Urinary bladder (tissue), 4 donors: ENCODE measurements at places on chromosomes 13 and 19. TPM values are rescaled to one million over a fixed set of nuclear protein-coding genes. Genes with fewer than 3 reads are reported as not detected.

GRCh38 chr13:95296326-95296925 lies 4.8 kb downstream of the ABCC4 start:
- no peak for DNase-seq

The FCAR gene
- total RNA-seq: not detected

GRCh38 chr13:44867825-44868224 lies 121.4 kb downstream of the NUFIP1 start:
- DNase-seq: no peak

DNA sequence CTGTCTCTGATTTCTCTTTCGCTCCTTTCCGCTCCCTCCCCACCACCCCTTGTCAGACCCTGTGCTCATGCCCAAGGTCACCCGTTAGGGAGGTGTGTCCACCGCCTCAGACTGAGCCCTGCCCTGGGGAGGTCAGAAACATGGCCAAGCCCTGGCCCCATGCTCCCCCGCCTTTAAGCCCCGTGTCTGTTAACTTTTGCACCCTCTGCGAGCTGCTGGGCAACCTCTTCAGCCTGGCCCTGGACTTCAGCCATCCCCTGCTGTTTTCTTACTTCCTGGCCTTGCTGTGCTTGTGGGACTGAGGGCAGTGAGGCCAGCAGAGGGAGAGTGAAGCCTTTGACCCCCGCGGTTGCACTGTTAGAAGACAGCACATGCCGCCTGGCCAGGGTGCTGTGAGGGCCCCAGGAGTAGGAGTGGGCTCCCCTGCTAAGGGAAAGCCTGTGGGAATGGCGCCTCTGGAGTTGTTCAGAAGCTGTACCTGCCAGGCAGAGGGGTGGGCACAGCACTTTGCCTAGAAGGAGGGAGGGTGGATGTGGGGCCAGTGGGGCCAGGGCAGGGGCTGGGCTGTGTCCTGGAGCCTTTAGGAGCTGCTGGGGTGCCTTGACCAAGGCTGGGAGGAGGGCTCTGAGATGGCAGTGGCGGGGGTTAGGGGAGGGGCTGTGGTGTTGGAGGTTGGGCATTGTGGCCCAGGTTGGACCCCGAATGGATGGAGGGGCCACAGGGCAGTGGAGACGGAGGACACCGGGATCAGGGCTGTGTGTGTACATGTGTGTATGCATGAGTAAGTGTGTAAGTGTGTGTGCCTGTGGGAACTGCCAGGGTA lies 7.9 kb downstream of the UPF1 start:
- DNase-seq: no peak

GRCh38 chr13:74922963-74923362 lies 559.0 kb downstream of the TBC1D4 start:
- no peak for DNase-seq

The IFNL1 gene
- not detected for total RNA-seq

GRCh38 chr13:21134475-21134874 lies 41.9 kb downstream of the SKA3 start:
- no peak for DNase-seq

The IZUMO4 gene
- total RNA-seq: 1.5 TPM

DNA sequence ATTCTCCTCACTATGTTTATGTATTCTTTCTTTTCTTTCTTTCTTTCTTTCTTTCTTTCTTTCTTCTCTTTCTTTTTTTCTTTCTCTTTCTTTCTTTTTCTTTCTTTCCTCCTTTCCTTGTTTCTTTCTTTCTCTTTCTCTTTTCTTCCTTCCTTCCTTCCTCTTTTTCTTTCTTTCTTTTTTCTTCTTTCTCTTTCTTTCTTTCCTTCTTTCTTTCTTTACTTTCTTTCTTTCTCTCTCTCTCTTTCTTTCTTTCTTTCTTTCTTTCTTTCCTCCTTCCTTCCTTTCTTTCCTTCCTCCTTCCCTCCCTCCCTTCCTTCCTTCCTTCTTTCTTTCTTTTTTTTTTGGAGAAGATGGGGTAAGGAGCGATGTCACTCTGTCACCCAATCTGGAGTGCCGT lies 1405.5 kb downstream of the SLITRK5 start:
- no peak for DNase-seq
